Non-pigmented ciliary epithelial cell (primary cell): ENCODE measurements at places on chromosomes 7 and 10.

- DNase-seq: peak; percentile 14
These were observed 72.1 kb upstream of the STARD3NL start for GRCh38 chr7:38105874-38106483.

- no peak for DNase-seq
These were observed 50.9 kb upstream of the ANTXRL start for GRCh38 chr10:46235705-46236545.

DNA sequence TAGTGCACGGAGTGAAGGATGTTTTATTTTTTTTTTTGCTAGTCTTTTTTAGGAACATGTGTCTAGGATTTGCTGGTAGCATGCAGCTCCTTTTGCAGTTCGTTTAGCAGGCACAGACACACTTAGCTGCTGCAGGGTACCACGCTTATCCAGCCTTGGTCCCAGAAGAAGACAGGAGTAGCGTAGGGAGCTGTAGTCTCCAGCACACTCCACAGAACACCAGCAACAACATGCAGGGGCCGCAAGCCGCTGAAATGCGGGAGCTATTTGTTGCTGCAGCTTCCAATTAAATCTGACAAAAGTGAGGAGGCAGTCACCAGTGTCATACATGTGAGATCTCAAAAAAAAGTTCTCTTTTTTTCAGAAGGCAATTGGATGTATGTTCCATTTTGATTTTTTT, 486.2 kb upstream of the KLF6 start:
- no peak for DNase-seq

GRCh38 chr10:58696736-58697135, 184.1 kb downstream of the BICC1 start:
- DNase-seq: no peak

DNA sequence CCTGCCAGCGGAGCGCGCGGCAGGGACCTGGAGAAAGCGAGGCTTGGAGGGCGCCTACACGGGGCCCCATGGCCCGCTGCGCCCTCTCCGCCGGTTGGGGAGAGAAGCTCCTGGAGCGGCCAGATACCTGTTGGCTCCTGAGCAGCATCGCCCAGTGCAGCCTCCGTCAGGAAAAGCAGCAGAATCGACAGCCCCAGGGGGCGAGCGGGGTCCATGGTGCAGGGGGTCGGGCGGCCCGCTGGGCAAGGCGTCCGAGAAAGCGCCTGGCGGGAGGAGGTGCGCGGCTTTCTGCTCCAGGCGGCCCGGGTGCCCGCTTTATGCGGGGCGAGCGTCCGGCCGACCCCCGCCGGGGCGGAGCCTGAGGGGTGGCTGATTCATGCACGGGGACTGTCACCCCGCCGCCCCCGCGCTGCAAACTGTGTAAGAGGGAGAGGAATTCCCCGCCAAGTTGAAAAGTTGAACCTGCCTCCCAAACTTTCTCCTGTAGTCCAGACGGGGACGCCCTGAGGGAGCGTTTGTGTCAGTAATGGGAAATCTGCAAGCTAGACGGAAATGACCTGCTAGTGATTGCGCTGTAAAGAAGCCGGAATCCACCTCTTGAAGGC, at the start of gene TFPI2:
Gene TFPI2 (minus strand): TSS at position 290 of the 605 bp plus-strand sequence. CDS start 75 bp downstream, at position 215.
- DNase-seq: peak; percentile 55

DNA sequence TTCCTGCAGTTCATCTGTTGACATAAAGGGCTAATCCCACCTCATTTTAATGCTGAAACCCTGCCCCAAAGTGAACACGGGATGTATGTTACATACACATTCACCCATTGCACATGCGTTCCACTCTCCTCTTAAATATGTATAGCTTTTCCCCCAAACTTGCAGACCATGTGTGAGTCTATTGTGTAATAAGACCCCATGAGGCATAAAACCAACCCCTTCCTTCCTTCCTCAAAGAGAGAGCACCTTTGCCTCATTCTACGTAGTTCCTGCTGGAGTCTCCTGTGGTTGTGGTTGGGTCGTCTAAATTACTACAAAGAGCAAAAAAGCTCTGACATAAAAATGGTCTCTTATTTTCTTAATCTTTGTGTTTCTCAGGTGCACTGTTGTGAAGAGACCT, 345.7 kb upstream of the KLF6 start:
- DNase-seq: no peak

DNA sequence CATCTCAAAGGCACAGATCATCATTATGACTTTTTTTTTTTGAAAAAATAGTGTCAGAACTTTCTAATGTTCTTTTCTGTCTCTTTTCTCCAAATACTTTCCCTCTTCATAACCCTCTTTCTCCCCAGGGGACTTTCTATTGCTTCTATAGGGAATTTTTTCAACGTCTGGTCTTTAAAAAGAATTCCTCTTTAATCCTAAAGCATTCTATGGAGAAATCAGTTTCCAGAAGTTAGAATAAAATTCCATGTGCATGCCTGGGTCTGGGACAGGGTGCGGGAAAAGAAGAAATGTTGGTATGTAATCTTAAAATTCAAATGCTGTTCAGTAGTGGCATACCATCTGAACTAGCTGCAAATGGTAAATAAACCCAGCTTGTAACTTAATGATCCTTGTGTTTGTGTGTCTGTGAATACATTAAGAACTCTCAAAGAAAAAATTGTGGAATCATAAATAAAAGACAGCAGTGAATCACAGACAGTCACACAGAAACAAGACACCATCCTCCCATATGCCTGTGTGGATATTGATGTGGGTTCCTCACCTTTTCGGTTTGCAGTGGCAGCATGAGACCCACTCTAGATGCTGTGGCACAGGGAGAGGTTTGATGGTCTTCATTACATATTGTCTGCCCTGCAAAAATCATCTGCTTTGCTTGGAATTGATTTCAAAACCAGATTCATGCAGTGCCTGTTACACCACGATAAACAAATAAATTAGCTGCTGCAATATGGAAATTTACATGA, 374.7 kb upstream of the NRP1 start:
- no peak for DNase-seq

GRCh38 chr10:69125554-69125953, 1.6 kb downstream of the VPS26A start:
- DNase-seq: no peak

GRCh38 chr10:73814276-73814895, 3.0 kb upstream of the NDST2 start:
- DNase-seq: no peak

- DNase-seq: no peak
These were observed 333.3 kb downstream of the CACNA2D1 start for GRCh38 chr7:82110146-82110840.

DNA sequence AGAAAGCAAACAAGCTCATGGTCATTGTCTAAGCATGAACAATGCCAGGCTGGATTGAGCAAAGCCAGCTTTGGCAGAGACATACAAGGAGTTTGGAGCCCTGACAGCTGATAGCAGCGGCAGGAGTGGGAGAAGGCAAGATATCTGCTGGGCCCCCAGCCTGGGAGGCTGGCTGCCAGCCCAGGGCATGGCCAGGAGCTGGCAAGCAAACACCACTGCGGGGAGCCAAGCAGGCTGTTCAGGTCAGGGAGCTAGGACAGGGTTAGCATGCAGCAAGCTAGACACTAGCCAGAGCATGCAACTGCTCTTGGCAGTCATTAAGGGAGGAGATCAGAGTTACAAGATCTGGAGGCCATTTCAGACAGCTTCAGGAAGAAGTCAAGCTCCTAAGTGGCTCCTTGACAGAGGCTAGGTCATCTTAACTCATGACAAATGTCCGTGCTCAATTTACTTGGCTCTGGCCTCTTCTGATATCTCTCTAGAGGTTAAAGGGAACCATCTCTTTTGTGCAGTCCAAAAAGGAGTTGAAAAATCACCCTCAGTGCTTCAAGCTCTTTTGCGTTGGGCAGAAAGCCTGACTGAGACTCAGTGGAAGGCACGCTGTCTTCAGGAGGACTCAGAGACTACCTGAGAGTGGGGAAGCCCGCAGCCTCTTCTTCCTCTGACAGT, 436.8 kb upstream of the C7orf33 start:
- no peak for DNase-seq

GRCh38 chr10:63825111-63825510, 303.9 kb downstream of the REEP3 start:
- no peak for DNase-seq

- DNase-seq: no peak
These were observed 49.0 kb downstream of the PRR15 start for GRCh38 chr7:29612596-29612995.

DNA sequence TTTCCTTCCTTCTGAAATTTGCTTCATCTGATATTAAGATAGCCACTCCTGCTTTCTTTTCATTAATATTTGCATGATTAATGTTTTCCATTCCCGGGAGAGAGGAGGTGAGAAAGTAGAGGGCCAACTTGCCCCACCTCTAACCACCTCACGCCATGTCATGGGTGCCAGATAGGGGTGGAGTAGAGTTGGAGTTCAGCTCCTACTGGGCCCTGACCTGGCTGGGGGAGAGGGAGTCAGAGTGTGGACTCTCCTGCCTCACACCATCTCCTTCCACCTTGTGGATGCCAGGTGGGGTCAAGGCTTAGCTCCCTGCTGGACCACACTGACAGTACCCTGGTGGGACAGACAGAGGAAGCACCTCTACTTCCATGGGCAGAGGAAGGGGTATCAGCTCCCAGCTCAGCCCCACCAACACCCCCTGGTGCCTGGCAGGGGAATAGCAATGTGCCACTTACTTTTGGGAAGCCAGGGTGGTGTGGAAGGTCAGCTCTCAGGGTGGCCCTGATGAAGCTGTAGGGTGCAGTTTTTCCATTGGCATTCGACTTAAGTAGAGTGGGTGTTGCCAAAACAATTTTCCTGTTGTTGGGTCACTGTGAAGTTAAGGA, 28.0 kb downstream of the CHST12 start:
- DNase-seq: no peak

GRCh38 chr10:110569122-110569521, 1.6 kb downstream of the SMC3 start:
- DNase-seq: no peak

GRCh38 chr10:62562101-62562500, 187.9 kb downstream of the ZNF365 start:
- no peak for DNase-seq

DNA sequence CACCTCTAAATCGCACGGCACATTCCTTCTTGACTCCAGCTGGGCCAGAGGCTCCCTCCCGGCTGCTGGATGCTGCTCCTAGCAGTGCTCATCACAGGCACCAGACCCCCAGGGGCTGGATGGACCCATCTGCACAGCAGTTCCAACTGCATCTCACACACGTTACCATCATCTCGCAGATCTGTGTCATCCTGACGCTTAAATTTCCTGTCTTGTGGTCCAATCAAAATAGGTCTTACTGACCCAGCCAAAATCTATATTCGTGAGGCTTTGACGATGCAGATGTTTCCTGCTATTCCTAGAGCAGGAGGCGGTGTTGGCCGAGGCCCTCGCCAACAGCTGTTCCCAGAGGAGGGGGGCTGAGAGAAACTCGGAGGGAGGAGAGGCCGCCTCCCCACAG, 108.0 kb downstream of the MKI67 start:
- DNase-seq: no peak

GRCh38 chr10:78304091-78305045, 270.7 kb downstream of the RPS24 start:
- DNase-seq: no peak

DNA sequence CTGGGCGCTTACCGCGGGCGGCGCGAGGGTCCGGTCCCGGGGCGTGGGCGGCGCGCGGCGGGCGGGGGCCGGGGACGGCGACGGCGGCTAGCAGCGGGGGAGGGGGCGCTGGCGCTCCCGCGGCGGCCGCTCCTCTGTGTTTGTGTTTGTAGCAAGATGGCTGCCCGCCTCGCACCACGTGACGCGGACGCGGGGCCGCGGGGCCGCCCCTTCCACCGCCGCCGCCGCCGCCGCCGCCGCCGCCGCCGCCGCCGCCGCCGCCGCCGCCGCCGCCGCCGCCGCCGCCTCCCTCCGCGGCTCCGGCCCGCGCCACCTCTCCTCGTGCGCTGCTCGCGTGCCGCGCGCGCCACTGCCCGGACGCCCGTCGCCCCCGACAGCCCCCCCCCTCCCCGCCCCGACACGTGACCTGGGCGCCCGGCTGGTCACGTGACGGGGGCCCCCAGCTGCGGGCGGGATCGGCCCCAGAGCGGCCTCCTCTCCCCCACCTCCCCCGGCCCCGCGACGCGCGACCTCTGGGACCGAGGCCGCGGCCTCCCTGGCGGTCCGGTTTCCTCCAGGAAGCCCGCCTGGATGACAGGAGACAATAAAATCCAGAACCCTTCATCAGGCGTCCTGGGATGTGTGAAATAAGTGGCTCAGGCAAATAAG, at the start of gene GIGYF1:
Gene GIGYF1 (minus strand): TSS at position 153 of the 648 bp plus-strand sequence. CDS start 6,012 bp downstream, outside the sequence.
- no peak for DNase-seq

DNA sequence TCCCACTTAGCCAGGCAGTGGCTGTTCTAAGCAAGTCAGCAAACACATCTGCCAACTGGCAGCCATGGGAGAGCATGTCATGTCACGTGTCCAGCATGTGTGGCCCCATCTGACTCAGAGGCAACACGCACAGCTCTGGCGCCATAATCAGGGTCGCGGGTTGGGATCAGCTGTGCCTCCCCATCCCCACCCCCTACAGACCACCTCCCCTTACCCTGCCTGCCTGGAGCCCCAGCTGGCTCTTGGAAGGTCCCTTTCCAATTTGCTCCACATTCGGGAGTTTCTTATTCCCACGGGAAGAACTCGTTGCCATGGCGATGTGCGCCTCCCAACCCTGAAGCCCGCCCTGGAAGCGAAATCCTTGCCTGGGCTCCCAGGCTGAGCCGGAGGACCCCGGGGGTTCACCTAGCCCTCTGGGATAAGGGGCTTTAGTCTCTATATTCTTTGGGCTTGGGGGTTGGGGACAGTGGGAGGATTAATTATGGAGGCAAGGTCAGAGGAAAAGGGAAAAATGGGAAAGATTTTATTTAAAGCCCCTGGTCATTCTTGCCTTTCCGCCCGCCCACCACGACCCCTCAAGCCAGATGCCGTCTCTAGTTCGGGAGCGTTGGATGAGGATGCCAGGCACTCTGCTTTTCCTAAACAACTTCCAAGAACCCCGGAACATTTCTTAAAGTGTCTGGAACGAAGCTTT, 283.7 kb downstream of the ZEB1 start:
- DNase-seq: no peak

DNA sequence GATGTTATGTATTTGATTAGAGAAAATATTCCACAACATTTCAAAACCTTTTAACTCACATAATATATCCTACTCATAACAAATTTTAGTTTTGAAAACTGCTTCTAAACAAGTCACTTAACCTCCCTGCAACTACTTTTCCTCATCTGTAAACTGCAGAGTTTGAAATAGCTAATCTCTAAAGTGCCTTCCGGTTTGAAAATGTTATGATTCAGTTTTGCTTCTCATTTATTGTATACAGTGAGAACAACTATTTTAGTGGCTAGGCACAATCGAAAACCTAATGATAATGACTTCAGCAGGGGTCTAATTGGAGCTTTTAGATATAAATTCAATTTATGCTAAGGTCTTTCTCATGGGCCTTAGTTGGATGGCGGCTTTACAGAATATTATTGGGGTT, 30.7 kb upstream of the TEX47 start:
- DNase-seq: no peak

DNA sequence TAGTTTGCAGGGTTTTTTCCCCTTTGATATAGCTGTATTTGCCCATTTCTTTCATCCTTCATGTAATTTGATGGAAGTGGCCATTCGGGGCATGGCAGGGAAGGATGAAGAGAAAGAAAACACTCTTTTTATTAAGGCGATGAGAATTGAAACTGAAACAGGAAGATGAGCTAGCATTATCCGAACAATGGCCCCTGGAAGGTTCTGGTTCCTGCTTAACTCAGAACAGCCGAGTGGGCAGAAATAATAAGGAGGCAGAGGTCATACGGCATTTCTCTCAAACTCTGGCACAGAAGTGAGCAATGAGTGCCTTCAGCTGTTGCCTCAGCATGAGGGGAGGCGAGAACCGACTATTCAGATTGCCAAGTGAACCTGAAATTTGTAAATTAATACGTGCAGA, 113.2 kb upstream of the MYO3A start:
- no peak for DNase-seq
